SHP77 (cell line): ENCODE measurements at places on chromosomes 5 and 9.

DNA sequence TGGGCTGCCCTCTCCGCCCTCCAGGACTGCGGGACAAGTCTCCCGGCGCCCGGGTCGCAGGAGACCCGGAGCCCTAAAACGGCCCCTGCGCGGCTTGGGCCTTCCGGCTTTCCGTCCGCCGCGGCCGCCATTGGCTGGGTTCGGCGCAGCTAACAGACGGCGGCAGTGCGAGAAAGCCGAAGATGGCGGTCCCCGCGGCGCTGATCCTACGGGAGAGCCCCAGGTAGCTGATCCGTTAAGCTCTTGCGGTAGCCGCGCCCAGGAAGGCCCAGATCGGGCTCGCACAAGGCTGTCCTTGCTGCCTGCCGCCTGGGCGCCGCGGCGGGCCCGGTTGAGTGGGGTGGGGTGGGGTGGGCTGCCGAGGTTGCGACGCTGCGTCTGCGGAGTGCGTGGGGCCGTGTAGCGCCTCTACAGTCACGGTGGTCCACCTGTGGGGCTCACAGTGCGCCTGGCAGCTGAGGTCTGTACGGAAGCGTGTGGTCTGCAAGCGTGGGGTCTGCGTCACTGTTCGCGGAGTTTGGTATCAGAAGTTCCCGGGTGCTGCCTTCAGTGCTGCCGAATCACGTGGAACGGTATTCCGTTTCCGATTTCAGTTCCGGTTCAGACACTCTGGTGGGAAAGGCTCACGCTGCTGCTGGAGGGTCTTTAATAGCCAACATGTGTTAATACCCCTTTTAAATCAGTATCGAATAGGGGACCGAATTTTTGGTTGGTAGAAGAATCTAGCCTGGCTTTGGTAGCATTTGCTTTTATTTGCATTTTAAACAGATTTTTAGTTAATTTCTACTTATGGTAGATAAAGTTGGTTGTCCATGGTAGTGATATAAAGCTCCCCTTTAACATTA is at the start of gene COMMD10:
Gene COMMD10 (plus strand): TSS at position 155 of the 845 bp plus-strand sequence.
- DNase-seq = peak; percentile 80

GRCh38 chr5:39500551-39501175 is 75.9 kb upstream of the DAB2 start:
- DNase-seq = no peak

DNA sequence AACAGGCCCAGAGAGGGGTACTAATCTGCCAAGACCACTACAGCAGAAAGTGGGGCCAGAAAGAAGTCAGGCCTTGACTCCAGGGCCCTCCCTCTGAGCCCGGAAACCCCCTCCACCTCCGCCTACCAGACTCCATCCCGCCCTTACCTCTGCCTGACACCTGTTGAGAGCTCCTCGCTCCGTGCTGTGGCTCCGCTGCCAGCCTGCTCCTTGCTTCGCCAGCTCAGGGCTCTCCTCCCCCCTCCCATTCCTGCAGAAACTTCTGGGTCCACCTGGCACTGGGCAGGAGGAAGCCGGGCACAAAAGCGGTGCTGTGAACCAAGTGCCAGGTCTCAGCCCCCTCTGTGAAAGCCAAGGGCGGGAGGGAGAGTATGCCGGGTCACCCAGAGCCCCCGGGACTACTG is 6.4 kb upstream of the ST6GALNAC6 start:
- no peak for DNase-seq

- DNase-seq = no peak
These were observed 130.1 kb downstream of the APBA1 start for GRCh38 chr9:69542058-69542457.

- DNase-seq = no peak
These were observed 38.3 kb downstream of the PNPLA7 start for GRCh38 chr9:137511758-137512463.

GRCh38 chr9:77679088-77679487 is 31.0 kb upstream of the GNA14 start:
- no peak for DNase-seq

- DNase-seq = no peak
These were observed 314.7 kb downstream of the PRR16 start for GRCh38 chr5:120778491-120779484.

GRCh38 chr5:175032013-175032412 is 307.6 kb downstream of the MSX2 start:
- no peak for DNase-seq

DNA sequence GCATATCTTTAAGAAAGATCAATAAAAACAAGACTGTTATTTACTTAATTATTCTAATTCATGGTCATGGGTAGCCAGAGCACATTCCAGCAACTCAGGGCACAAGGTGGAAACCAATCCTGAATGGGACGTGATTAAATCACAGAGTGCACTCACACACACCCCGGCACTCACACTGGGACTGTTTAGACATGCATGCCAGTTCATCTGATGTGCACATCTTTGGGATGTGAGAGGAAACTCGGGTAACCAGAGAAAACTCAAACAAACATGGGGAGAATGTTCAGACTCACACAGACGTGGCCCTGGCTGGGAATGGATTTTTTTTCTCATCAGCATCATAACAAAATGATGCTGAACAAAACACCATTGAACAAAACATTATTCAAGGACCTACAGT is 29.4 kb downstream of the SMAD5 start:
- no peak for DNase-seq

GRCh38 chr5:106072208-106072607 is 1598.5 kb downstream of the EFNA5 start:
- no peak for DNase-seq

GRCh38 chr5:172659909-172660628 is 19.0 kb downstream of the NEURL1B start:
- peak; percentile 86 for DNase-seq

DNA sequence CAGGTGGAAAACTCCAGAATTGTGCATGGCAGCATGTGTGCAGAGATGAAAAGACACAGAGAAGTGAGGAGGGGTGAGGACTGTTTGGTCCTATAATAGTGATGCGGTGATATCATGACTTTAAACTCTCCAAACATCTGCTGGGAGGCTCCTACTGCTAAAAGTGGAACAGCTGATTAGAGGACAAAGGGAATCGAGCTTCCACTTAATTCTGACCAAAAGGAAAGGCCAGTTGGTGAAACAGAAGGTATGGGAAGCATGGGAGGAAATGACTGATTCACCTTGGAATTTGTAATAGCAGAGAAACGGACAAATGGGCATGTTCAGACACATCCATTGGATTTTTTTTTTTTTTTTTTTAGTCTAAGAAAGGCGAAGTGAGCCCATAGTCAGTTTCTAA is 67.5 kb upstream of the MAMDC2 start:
- DNase-seq = no peak

GRCh38 chr5:130092991-130093390 is 188.7 kb downstream of the CHSY3 start:
- no peak for DNase-seq

DNA sequence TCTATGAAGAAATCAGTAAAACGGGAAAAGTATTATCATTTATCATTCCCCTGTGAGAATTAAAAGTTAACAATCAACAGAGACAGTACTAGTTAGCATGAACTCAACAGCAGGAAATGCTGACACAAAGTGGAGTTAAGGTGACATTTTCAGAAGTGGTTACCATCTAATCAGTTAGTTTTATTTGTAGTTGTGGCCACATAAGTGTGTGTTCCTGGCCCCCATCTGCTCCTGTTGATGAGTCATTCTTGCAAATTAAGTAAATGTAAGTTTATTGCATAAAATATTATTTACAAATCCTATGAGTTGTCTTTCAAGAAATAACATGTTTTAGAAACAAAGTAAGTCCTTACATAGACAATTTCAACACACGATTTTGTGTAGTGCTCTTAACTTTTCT is 8.9 kb upstream of the BNC2 start:
- DNase-seq = no peak

DNA sequence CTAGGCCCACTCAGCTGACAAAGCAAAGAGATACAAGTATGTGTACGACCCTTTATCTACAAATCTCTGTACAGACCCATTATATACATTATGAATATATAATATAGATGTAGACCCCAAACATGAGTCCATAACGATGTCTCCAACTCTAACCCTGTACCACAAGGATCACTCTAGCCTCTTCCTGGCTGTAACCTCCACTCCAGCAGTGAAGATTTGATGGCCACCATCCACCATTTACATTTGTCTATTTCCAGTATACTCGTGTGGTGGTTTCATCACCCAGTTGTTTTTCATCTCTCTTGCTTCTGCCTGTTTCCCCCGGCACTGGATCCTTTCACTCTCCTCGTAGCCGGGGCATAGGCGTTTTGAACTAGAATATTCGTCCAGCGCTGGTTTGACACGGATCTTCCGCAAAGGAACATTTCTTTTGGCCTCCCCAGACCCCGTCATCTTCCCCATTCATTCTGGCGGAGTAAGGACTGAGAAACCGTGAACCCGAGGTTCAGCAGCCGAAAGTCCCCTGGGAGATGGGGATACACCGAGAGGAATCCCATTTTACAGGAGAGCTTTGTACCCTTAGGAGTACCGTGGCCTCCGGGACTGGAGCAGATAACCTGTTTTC is 828 bp upstream of the TRIO start:
- no peak for DNase-seq

- DNase-seq = no peak
These were observed 103.1 kb upstream of the TSLP start for GRCh38 chr5:110968246-110969005.

- DNase-seq = no peak
These were observed 1.0 kb downstream of the CERT1 start for GRCh38 chr5:75510417-75510835.

DNA sequence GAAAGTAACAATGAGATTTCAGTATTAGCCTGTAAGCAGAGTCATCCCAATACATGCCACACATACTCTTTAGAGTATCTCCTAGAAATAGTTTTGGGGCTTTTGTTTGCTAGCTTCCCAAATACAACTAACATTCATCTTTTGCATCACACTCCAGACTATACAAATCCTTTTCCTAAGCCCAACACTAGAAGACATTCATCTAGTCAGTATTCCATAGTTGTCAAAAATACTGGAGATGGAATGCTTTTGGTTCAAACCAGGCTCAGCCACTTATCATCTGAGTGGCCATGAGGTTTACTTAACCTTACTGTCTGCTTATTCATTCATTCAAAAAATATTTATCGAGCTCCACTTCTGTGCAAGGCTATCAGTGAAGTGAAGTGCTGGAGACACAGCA is 205.1 kb upstream of the SGCD start:
- DNase-seq = no peak

DNA sequence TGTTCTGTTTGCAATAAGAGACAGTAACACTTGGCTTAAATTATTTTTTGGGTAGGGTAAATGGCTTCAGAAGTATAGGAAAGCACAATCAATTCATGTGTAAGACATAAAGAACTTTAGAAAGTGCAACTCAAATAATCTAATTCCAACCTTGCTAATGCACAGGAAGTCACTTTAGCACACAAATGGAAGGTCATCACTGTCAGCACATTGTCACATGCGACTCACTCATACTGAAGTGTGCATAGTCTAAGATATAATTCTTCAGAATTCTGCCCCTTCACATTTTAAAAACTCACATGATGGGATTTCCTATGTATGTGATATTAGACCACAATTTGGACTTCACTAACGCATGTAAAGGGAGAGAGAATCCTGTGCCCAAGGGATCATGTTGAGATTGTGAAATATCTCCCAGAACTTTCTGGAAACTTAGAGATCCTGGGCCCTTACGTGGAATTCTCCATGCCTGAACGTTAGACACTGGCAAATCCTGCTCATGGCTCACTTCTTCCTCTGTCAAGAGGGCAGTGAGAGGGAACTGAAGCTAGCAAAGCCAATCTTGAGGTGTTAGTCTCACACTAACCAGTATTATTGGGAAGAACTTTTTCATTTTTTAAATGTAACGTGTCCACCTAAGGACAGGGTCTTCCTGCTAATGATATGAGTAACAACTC is 403.2 kb upstream of the PTGER4 start:
- no peak for DNase-seq

DNA sequence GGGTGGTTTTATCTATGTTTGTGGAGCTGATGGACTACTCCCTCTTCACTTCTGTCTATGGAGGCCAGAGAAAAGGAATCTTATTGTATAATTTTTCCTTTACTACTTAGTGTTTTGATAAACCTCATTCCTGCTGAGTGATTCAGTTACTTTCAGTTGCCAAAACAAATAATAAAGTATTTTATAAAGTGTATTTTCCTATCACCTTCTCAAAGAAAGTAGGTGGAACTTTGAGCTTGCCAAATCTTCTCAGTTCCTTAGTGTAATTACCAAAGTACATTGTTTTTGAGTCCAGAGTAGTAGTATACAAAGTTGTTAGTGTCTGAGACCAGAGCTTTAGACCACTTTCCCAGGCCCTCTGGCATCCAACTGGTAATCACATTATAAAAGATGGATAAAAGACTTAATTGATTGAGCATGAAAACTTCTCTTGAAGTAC is 13.5 kb downstream of the RABGAP1 start:
- no peak for DNase-seq

GRCh38 chr5:39713250-39713916 is 288.6 kb upstream of the DAB2 start:
- peak; percentile 72 for DNase-seq

DNA sequence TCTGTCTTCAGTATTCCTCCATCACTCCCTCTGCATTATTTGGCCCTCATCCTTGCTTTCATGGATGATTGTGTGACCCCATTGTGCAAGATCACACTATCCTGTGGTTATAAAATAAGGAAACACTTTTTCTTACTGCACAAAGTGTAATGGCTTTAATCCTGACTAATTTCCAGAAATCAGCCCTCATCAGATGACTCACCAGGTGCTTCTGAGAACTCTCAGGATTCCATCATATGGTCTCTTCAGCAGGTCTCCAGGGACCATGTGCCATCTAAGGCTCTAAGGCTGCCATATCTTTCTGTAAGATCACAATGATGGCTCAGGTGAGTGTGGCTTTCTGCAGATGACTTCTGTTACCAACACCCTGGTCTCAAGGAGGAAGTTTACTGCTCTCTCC is 27.3 kb upstream of the FER start:
- DNase-seq = no peak

DNA sequence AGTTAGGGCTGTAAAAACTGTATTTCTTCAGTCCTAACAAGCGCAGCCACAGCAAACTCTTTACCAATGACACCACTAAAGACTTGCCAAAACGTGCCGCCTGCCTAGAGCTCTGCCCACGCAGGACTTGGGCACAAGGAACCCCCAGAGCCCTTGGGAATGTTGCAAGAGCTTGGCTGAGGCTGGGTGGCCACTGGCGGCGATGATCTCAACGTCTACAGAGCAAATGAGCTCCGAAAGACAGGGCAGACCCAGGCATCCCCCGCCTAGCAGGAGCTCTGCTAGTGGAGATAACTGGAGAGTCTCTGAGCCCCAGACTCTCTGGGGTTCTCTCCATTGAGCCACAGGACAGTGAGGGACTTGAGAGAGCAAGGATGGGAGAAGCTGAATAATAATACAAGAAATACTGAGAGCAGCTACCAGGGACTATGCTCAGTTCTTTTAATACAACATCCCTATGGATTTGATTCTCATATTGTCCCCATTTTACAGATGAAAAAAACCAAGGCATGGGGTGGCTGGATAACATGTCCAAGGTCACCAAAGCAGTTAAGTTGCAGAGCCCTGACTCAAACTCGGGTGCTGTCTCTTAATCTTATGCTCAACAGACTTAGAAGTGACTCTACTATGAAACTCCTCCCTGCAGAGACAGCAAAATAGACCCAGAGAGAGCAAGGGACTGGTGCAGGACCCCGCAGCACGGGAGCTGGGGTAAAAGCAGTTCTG is 32.5 kb downstream of the SHB start:
- DNase-seq = no peak
